ENCODE measurements at places on chromosomes 4 and X.

DNA sequence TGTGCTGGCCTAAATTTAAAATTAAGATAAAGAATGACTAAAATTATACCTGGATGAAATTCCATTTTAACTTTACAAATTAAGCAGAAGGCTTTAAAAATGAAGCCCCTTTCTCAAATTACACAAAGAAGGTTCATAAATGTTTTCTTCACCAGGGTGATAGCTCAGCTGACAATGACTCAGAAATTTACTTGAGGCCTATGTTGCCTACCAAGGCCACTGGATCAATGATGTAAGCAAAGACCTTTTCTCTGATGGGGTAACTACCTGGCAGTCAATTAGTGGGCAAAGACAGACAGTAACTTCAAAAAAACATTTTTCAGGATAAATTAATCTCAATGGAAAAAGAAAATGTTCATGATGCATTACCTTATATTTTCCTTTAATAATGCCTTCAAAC lies 23.9 kb upstream of the GPR34 start:
- no peak for DNase-seq

GRCh38 chrX:106436691-106437090 lies 175.1 kb upstream of the RADX start:
- DNase-seq: no peak

DNA sequence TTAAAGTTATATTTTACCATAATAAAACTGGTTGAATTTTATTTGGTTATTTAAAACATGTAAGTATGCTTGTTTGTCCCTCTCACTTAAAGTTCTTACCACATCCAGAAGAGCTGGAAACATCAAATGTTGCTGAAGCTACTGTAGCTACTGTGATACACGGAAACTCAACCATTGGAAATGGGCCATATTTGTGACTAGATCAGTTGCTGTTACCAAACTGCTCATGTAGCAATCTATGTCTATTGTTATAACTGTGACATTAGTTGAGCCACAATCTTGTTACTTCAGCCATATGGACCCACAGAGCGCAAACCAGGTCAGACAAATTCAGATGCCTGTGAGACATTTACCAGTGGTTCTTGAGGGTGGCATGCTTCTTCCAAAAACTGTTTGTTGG lies 41.6 kb downstream of the NDNF start:
- DNase-seq: no peak

- DNase-seq: no peak
These were observed 41.5 kb downstream of the ING2 start for GRCh38 chr4:183546376-183546775.

- DNase-seq: no peak
These were observed 1197.3 kb downstream of the TECRL start for GRCh38 chr4:63211776-63212479.

GRCh38 chr4:48877827-48878535 lies 28.6 kb downstream of the OCIAD2 start:
- DNase-seq: no peak

- no peak for DNase-seq
These were observed 45.6 kb upstream of the USP46 start for GRCh38 chr4:52704661-52705060.
